ENCODE measurements at places on chromosomes 12 and 14.

DNA sequence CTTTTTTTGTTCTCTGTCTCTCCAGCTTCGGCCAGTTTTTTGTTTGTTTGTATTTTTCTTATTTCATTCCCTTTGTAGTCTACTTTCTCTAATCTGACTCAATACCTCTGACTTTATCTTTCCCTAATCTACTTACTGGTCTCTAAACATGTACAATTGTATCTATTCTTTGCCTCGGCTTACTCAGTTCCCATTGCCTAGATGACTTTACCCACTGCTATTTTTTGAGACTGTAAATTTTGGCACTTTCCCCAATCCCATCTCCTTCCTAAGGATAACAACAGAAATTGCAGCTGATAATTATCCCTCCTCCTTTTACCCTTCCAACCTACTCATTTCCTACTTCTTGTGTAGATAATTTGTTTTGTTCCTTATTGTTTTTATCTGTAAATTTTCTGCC is 511.1 kb downstream of the RPL10L start:
- DNase-seq = no peak

GRCh38 chr12:26979733-26980132 is 34.5 kb downstream of the TM7SF3 start:
- DNase-seq = no peak

- DNase-seq = no peak
Measured at GRCh38 chr14:33714527-33715226, 236.2 kb downstream of the EGLN3 start.

GRCh38 chr12:47867495-47867941 is 37.3 kb downstream of the VDR start:
- DNase-seq = peak; percentile 33

GRCh38 chr12:52082026-52082668 is 2.6 kb downstream of the SMIM41 start:
- no peak for DNase-seq
